ENCODE measurements at places on chromosomes 7 and 10.
A peak's percentile ranks its signal among the peaks of the same experiment; 100 is the strongest.

DNA sequence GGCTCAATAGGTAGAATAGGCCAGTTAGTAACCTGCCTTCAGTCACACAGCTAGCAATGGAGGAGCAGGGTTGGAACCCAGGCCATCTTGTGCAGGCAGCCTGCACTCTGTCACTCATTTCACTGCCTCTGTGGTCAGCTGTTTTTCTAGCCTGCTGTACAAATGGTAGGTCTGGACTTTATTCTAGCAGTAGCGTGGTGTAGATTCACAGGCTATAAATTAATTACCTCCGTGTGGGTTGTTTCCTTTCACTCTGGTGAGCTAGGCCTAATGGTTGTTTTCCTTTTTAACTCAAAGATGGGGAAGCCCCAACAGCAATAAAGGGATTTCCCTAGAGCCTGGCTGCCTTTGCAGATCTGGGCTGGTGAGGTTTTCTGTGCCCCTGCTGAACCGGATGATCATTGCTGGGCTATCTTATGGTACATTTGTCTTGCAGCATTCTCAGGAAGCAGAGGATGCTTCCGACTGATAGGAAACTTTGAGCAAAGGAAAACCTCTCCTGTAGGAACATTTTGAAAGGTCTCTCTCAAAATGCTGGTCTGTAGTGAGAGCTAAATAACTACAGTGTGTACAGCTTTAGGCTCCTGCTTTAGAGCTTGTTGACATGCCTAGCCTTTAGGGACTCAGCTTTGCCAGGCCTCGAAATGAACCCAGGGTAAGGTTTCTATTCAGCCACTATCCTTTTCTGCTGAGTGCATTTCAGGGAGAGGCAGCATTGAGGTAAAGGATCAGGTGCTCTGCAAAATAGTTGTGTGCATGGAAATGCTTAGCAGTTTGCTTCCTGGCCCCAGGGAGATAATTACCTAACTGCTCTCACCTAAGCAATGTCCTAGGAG lies 157.4 kb downstream of the ST7 start:
- no peak for DNase-seq

DNA sequence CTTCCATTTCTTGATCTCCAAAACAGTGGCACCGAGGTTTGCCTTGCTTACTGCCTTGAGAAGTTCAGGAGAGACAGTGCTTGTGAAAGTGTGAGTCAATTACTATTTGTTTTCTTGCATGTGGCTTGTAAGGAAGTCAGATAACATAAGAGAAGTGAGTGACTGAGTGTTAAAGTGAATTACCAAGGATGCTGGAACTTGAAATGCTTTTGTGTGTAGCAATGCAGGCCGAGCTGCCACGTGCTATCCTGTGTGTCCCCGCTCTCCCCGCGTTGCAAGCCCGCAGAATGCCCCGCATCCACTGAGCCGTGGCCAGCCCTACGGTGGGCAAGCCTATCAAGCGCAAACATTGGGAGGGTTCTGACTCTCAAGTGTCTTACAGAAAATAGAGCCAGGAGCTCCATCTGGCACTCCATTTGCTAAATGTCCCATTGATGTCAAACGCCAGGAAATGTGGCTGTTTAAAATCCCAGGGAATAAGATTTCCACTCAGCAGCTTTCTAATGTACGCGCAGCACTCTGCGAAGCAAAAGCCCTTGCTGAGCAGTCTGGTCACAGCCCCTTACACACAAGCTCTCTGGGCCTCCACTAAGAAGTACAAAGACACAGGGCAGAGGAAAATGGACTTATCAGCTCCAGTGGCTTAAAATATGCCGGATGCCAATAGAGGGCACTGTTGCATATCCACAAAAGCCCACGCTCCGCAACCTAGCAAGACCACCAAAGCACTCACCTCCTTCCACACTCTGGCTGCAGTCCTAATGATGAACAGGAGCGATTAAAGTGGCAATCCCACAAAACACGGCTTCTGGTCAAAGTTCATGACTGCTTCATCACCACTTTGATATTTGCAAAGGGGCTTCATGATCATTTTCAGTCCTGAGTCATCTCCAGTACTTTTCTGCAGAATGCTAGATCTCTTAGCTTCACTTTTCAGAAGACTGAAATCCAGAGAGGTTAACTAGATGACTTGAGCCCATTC lies 158.0 kb upstream of the ITGB1 start:
- no peak for DNase-seq

DNA sequence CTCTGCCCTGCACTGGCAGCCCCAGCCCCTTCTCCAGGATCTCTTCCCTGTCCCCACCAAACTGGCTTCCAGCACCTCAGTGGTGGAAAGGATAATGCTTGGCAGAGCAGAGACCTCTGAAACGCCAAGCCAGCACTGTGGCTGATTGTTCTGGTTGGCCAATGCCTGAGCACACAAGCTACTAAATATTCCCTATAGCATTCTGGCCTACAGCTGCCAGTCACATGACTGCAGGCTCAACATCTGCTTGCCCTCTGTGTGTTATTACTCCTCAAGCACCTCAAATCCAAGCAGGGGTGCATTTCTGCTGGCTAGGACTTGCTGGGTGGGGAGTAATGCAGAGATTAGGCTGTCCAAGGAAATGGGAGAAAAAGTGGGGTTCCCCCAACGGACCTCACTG lies 6.1 kb downstream of the TBATA start:
- DNase-seq = peak; percentile 64

DNA sequence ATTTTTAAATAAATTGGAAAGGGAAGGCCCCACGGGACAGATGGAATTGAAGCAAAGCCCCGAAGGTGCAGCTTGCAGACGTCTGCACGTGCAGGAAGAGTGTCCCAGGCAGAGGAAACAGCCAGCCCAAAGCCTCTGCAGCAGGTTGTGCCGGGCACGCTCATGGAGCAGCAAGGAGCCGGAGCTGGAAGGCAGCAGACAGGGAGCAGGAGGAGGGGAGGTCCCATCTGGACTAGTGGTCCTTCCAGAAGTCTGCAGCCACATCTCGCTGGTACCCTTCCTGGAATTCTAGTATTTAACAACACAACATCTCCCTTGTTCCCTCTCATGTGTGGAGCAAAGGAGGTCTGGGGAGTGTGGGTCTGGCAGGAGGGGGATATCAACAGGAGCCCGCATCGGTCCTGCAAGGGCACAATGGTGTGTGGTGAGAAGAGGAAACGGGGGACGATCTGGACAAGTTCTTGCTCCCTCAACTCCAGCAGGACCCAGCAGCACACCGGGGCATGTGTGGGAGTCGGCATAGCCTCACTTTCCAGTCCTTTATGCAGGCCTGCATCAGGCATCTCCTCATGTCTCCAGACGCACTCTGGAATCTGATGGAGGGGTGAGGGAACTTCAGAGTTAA lies 169.3 kb downstream of the GRID1 start:
- no peak for DNase-seq

DNA sequence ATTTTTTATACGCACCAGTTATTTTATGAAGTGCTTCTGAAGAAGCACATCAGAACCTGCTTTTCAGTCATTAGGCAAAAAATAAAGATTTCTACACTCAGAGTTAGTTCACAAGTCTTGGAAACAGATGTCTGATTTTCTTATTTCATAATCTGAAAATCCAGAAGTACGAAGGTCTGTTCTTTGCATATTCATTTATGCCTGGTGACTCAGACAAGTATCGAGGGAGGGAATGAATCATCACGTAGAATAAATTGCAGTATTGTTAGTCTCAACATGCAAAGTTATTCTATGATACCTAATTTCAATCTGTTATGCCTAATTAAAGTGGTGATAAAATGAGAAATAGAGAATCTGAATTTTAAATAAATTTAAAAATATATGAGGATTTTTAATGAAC lies 113.6 kb upstream of the SEM1 start:
- no peak for DNase-seq

DNA sequence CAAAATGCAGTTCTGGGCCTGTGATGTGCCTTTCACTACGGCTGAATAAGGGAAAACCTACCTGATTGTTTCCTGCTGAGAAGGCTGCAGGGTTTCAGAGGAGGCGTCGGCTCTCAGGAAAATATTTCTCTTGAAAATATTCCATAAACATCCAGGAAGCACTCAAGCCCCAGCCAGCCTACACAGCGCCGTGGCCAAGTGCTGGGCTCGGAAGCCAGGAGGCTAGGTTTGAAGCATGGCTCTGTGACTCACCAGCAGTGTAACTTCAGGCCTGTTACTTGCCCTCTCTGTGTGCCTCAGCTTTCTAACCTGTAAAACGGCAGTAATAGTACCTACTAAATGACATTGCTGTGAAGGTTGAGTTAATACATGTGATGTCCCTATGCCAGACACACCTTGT lies 399.1 kb downstream of the GATA3 start:
- DNase-seq = peak; percentile 76

DNA sequence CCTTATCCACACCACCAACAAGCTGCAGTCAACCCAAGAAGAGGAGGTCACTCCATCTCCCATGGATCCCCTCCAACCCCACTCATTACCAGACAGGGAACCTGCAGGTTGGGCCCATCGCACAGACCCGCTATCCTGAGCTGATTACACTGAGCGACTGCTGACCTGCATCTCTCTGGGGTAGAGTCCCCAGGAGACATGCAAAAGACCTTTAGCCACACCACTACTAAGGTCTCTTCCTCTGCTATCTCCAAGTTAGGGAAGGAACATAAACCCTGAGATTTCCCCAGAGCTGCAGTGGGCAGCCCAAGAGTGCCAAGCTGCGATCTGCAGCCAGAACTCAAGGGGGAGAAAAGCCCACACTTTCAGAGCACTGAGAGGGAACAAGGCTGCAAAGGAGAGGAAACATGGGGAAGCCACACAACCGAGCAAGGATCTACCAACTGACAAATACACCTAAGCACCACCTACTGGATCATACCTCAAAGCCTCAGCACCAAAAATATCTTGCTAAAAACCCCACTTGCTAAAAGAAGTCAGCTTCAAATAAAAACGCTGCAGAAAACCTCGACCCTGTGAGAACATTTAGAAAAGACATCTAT lies 298.2 kb downstream of the SORCS1 start:
- no peak for DNase-seq

DNA sequence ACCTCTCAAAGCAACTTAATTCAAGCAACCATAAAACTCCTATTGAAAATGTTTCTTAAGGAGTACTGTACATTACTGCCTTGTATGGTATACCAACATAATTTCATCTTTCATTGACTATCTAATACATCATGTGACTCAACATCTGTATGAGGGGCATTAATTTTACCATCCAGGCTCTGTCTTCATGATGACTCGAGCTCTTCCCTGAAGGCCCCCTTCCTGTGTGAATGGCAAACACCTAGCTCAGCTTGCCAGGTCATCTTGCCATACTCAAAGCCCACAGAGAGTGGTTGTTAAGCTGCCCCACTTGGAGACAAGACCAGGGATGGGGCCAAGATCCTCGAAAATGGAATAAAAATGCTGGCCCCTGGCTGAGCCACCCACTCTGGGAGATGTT lies 82.4 kb downstream of the SGMS1 start:
- no peak for DNase-seq

- no peak for DNase-seq
These were observed 23.8 kb downstream of the PEX1 start for GRCh38 chr7:92504563-92504962.

- no peak for DNase-seq
These were observed 47.3 kb downstream of the CDCA7L start for GRCh38 chr7:21898265-21898930.

GRCh38 chr7:28406192-28406591 lies 6.1 kb upstream of the CREB5 start:
- no peak for DNase-seq

DNA sequence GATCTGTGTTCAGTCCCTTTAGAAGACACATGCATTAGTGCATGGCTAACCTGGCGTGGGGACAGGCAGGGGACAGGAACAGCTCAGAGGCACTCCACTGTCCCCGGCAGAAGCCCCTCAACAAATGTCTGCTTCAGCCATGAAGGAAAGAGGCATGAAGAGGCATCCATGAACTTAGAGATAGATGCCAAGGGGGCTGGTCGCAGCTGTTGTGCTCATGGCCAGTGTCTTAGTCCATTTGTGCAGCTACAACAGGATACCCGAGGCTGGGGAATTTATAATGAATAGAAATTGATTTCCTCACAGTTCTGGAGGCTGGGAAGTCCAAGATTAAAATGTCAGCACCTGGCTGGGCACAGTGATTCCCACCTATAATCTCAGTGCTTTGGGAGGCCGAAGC lies 14.5 kb upstream of the GNA12 start:
- no peak for DNase-seq

GRCh38 chr10:16905320-16905719 lies 88.1 kb upstream of the RSU1 start:
- no peak for DNase-seq

DNA sequence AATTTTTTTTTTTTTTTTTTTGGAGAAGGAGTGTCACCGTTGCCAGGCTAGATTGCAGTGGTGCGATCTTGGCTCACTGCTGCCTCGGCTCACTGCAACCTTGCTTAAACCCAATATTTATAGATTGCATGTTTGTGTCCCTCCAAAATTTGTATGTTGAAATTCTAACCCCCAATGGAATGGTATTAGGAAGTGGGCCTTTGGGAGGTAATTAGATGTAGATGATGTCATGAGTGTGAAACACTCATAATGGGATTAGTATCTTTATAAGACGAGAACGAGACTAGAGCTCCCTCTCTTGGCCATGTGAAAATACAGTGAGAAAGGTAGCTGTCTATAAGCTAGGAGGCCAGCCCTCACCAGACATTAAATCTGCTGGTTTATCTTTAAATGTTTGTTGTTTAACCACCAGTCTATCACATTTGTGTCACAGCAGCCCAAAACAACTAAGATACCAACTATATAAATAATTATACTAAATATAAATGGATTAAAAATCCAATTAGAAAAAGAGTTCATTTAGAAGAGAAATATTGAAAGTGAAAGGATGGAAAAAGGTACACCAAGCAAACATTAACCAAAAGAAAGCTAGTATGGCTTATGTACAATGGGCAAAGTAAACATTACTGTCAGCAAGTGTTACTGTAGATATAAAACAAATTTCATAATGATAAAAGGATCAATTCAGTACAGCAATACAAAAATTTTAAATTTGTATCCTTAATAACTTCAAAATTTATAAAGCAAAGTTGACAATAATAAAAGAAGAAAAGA lies 9.3 kb downstream of the TCAF1 start:
- DNase-seq = no peak

DNA sequence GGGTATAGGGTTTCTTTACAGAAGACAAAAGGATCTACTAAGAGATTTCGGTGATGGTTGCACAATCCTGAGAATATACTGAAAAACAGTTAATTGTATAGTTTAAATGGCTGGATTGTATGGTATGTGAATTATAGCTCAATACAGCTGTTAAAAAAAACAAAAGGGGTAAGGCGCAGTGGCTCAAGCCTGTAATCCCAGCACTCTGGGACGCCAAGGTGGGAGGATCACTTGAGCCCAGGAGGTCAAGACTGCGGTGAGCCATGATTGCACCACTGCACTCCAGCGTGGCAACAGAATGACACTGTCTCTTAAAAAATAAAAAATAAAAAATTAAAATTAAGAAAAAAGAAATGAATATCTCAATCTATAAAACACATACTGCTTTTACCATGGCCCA lies 18.5 kb downstream of the ESYT2 start:
- no peak for DNase-seq

- DNase-seq = no peak
These were observed 49.0 kb upstream of the CALD1 start for GRCh38 chr7:134730411-134730829.

GRCh38 chr7:29416938-29417305 lies 146.7 kb upstream of the PRR15 start:
- no peak for DNase-seq

Measured in coronary artery (tissue), 2 donors.